ENCODE measurements at places on chromosomes 11 and 22. TPM values are rescaled to one million over a fixed set of nuclear protein-coding genes. Genes with fewer than 3 reads are reported as not detected.

- no peak for DNase-seq
These were observed 13.1 kb downstream of the MGAT3 start for GRCh38 chr22:39469681-39470450.

- no peak for DNase-seq
These were observed 520.4 kb upstream of the LUZP2 start for GRCh38 chr11:23976426-23976825.

DNA sequence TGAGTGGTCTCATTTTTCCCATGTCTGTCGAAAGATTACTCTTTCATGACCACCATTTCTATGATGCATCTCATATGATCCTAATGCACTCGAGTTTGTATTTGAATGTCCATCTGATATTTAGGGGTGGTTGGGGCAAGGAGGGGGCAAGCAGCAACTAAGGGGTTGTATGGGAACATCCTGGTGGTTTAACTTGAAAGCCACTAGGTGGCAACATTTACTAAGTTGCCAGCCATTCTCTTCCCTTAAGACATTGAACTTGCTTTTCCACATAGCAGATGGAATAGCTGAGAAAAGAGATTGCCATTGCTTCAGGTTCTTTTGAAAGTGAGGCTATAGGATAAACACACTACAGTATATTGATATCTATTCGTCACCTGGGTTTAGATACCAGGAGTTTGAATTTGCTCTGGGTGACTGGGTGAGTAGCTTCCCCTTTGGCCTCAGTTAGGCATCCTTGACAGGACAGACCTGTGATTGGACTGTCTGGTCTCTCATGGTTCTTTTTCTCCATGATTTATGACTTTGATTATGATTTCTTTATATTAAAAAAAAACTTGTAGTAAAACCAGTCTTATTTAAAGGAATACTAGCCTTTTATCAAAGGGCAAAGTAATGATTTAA, 32.4 kb downstream of the NF2 start:
- DNase-seq, result peak; percentile 71

GRCh38 chr11:101096036-101096704, 33.4 kb downstream of the PGR start:
- DNase-seq, result peak; percentile 56

- DNase-seq, result no peak
These were observed 20.0 kb downstream of the CYP2R1 start for GRCh38 chr11:14872032-14872431.

The CSNK2A3 gene
- not detected for total RNA-seq

The SYNGR1 gene
- 19.1 TPM for total RNA-seq

The SCO2 gene
- 6.1 TPM for total RNA-seq

- DNase-seq, result peak; percentile 63
These were observed 18.3 kb upstream of the SLC5A1 start for GRCh38 chr22:32024796-32025195.

- no peak for DNase-seq
These were observed 1.2 kb upstream of the FAR1 start for GRCh38 chr11:13667245-13667644.

DNA sequence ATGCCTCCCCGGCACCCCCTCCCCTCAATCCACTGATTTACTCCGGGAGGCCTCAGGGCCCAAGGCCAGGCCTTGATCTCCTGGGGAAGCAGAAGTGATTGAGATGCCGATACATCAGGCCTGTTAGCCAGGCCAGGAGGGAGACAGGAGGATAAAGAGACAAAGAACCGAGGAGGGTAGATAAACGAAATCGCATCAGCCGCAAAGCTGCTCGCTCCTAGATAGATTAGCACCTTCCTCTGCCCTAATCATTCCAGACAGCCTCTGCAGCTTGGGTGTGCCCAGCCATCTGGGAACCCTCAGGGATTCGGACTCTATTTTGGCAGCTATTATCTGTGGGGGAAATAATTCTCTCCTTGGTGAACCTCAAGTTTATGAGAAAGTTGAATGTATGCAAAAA, 121.2 kb downstream of the ABTB2 start:
- no peak for DNase-seq

The KCNA4 gene
- total RNA-seq, result not detected

All from PC-9 (cell line).